ENCODE measurements at places on chromosomes 1 and 21. TPM values are rescaled to one million over a fixed set of nuclear protein-coding genes. Genes with fewer than 3 reads are reported as not detected.

RHEX gene
- total RNA-seq = not detected

C1QA gene
- total RNA-seq = 156 TPM

COL6A2 gene
- 323 TPM for total RNA-seq

TRPM2 gene
- 1.2 TPM for total RNA-seq

SH3D21 gene
- total RNA-seq = 4.2 TPM

MASP2 gene
- total RNA-seq = not detected

GPR161 gene
- 5.1 TPM for total RNA-seq

RCAN3 gene
- 6.5 TPM for total RNA-seq

- peak; percentile 72 for DNase-seq
Observed at GRCh38 chr1:202122639-202123335, at the start of gene GPR37L1. Gene GPR37L1 (plus strand): TSS chr1:202122917. CDS start chr1:202122964, 47 bp downstream.

- DNase-seq = no peak
Observed at GRCh38 chr1:24253571-24253970, 65.6 kb upstream of the GRHL3 start.

DNA sequence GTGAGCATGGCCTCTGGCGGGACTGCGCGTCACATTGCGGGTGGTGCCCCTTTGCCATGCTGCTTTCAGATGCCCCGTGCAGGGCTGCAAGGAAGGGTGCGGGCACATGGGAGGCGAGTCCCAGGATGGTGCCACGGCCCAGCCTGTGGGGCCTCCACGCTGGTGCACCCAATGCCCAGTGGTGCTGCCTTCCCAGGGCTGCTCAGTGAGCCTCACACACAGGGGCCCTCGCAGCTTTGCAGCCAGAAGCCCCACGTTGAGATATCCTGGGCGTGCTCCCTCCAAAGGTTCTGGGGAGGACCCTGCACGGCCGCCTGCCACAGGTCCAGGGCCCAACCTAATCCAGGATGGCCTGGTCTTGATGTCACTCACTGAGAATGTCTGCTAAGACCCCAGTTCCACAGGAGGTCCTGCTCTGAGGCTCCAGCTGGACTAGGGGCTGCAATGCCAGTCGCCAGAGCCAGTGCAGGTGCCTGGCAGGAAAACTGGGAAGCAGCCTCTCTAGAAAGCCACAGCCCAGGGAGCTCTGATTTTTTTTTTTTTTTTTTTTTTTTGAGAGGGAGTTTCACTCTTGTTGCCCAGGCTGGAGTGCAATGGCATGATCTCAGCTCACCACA is 34.1 kb upstream of the PRSS38 start:
- no peak for DNase-seq

GRCh38 chr1:29747196-29747595 is 510.9 kb downstream of the PTPRU start:
- DNase-seq = no peak

GRCh38 chr1:211382714-211383480 is 56.3 kb downstream of the TRAF5 start:
- peak; percentile 96 for DNase-seq

DNA sequence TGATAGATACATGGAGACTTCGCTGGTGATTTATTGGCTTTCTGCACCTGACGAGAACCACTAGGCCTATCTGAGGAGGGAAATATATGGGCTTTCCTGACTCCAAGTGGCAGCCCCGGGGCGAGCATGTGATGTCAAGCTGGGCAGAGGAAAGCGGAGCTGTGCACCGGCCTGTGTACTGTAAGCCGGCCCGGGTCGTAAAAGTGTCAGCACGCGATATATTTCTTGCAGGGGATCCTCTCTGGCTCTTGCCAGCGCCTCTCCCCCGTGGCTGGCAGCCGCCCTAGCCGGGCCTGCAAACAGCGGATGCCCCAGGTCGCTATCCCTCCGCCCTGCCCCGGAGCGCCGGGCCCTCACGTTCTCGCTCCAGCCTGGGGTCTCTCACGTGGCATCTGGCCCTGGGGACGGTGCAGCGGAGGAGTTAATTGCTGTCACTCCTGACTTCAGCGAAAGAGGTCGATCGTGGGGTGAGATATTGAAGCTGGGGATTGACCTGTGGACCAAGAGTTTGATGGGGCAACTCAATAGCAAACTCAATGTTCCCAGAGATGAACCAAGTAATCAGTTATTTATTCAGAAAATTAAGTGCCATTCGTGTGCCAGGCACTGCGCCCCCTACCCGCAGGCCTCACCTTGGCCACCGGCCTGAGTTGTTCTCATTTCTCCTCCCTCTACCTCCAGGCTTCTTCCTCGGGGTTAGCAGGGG is 41.0 kb upstream of the HAO2 start:
- peak; percentile 64 for DNase-seq

GRCh38 chr1:9315411-9316079 is 22.9 kb downstream of the SPSB1 start:
- DNase-seq = no peak

DNA sequence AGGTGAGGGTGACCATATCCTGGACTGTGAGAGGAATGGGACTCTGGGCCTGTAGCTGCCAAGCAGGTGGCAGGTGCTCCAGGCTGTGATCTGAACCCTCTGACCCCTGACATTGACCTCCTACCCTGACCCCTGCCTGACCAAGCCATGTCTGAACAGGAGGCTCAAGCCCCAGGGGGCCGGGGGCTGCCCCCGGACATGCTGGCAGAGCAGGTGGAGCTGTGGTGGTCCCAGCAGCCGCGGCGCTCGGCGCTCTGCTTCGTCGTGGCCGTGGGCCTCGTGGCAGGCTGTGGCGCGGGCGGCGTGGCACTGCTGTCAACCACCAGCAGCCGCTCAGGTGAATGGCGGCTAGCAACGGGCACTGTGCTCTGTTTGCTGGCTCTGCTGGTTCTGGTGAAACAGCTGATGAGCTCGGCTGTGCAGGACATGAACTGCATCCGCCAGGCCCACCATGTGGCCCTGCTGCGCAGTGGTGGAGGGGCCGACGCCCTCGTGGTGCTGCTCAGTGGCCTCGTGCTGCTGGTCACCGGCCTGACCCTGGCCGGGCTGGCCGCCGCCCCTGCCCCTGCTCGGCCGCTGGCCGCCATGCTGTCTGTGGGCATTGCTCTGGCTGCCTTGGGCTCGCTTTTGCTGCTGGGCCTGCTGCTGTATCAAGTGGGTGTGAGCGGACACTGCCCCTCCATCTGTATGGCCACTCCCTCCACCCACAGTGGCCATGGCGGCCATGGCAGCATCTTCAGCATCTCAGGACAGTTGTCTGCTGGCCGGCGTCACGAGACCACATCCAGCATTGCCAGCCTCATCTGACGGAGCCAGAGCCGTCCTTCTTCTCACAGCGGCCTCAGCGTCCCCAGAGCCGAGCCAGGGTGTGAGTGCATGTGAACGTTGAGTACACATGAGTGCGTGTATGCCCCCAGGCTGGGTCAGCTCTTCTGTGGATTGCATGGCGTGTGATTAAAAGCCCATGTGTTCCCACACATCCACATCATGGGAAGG is 3.1 kb downstream of the TMEM125 start:
- DNase-seq = no peak

DNA sequence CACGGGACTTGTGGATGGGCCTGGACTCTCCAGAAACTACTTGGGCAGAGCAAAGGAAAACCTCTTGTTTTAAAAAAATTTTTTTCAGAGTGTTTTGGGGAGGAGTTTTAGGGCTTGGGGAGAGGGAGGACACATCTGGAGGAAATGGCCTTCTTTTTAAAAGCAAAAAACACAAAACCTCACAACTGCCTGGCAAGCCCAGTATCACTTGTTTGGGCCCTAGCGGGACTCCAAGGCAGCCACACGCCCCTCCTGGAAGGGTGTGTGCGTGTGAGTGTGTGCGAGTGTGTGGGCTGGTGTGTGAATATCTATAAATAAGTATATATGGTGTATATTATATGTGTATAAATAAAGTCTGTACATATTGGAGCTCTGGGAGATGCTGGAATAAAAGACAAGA is 57.7 kb upstream of the ACTL8 start:
- peak; percentile 4 for DNase-seq

- DNase-seq = peak; percentile 84
Observed at GRCh38 chr1:23444104-23444533, 19.6 kb upstream of the TCEA3 start.

DNA sequence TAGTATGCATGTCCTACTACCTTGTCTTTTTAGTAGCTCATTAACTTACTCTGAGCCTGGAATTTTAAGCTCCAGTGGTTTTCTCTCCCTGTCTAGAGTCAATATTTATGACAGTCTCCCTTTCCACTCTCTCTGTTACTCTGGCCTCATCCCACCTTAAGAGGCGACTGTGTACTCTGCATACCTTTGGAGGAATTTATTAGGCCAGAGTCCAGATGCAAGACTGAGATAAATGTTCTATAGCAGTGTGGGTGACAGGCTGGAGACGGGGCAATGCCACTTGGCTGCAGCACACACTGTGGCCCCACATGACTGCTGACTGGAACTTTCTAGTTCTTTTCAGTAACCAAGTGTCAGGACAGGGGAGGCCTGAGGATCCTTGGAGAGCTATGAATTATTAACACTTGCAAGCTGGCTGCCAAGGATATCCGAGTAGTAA is 4.1 kb upstream of the PDZK1 start:
- no peak for DNase-seq

DNA sequence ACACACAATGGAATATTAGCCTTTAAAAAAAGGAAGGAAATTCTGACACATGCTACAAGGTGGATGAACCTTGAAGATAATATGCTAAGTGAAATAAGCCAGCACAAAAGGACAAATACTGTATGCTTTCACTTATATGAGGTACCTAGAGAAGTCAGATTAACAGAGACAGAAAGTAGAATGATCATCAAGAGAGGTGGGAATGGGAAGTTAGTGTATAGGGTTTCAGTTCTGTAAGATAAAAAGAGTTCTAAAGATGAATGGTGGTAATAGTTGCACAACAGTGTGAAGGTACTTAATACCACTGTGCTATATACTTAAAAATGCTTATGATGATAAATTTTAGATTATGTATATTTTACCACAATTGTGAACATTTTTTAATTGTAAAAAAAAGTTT is 7.2 kb downstream of the RPAP2 start:
- DNase-seq = no peak

DNA sequence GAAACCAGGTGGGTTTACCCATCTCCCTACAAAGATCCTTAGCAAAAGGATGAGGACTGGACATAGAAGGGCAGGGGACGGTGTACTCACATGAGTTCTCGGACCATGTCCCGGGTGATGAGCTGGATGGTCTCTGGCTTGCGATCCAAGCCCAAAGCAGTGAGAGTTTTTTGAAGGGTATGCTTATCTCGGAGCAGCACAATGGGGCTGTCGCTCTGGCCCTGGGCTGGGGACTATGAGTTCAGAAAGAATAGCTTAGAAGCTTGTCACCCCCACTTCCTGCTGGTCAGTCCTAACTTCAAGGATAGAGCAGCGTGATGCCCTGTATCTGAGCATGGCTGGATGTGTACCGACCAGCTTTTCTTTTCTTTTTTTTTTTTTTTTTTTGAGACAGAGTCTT is 9.6 kb downstream of the CFAP45 start:
- no peak for DNase-seq

- peak; percentile 88 for DNase-seq
Observed at GRCh38 chr1:16612332-16613172, 812 bp downstream of the NBPF1 start.

- DNase-seq = no peak
Observed at GRCh38 chr1:234154320-234155251, 218.7 kb upstream of the COA6 start.

DNA sequence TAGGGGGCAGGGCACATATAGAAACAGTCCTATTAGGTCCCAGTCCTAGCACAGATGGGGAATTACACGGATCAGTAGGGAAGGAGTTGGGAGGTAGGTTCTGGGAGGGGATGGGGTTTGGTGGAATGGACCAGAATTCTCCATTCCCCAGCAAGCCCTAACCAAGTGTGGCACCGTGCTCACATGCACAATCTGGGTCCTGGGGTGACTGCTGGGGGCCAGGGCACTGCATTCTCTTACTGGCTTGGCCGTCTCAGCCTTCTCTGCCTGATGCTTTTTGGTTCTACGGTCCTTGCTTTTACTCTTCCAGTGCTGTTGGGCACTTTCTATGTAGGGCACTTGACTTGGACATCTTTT is 53.9 kb downstream of the NENF start:
- no peak for DNase-seq

DNA sequence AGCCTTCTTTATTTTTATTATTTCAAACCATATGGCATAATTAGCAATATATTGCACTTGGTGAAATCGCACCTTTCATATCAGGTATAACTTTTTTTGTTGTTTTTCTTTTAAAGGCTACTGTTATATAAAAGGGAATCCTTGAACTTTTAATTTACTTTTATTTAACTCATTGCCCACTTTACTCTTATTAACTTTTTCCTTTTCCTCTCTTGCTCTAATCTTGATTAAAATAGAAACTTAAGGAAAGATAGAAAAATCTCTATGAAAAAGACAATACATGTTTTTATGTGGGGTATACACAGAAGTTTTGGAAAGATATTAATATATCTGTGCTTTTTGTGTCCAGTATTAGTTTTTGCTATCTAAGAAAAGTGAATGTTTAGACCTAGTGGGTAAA is 805.8 kb downstream of the USP25 start:
- no peak for DNase-seq

GRCh38 chr1:83836543-83836942 is 162.4 kb downstream of the TTLL7 start:
- DNase-seq = no peak

DNA sequence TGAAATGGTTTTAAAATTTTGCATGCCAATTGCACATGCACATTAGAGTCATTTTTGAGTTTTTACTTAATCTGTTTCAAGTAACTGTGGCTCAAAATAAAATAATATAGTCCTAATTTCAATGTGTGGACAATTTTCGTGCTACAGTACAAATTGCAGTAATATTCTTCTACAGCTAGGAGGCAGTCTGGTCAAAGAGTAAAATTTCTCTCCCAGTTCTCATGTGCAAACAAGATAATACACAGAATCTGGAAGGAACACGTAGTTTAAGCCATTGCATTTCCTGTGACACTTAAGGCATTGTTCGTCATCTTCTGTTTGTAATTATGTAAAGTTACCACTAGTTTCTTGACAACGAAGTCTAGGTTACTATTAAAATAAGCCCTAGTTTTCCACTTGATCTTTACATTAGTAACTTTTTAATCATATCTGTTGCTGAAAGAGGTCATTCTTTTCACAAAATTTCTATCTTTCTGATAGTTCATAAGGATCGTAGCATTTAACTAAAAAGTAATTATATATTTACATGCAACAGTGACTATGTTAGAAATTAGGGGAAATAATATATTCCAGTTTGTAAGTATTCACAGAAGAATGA is 28.9 kb downstream of the ODR4 start:
- no peak for DNase-seq

GRCh38 chr21:41973861-41974751 is 20.3 kb upstream of the C2CD2 start:
- peak; percentile 47 for DNase-seq

DNA sequence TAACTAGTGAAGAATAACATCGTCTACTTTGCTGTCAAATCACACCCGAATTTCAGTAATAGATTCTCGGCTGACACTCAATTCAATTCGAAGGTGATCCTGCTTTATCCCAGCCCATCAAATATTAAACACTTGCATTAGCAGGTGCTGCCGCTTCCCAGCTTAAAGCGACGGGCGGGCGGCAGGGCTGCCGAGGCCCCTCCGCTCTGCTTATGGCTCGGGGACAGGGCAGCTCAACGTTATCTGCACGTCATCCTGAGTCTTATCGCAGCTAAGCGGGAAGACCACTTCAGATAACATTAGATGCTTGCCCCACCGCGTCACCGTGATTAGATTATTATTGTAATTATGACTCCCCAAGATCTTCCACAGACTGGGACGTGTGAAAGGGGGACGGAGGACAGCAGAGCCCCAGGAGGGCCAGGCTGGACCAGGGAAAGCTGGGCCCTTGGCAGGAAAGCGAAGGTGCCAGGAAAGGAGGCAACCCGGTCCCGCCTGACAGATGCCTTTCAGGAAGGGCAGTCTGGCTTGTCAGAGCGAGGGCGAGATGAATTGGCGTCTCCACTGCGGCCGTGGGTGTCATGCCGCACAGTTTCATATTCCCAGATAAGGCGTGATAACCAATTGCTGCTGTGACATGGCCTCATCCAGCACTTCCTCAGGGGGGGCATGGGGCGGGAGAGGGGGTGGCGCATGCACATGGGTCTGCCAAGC is 37.0 kb downstream of the DMAP1 start:
- DNase-seq = peak; percentile 66

Data from right cardiac atrium (tissue), 5 donors.